ENCODE measurements at places on chromosomes 2 and 18.

DNA sequence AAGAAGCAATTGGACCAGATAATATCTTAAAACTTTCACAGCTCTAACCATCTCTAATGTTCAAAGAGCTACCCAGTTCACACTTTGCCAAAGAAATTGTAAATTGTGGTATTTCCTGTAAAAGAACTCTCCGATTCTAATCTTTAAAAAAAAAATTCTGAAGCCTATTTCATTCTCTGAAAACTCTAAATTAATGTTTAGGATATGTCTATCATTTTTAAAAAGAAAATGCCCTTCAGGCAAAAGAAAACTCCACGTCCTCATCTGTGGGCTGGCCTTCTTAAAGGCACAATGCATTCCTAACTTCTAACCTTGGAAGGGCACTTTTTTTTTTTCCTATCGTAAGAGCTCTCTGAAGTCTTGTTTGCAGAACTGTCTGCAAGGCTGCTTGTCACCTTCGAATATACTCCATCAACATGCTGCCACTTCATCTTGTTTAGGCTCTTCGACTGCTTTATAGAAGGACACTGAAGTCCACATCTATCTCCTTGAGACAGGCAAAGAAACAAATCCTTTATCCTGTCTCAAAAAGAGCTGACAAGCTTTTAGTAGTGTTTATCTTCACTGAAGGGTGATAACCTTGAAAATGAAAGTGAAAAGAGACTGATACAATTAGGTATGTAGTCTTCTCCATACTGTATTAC, 124.3 kb upstream of the SLC39A10 start:
- no peak for DNase-seq

DNA sequence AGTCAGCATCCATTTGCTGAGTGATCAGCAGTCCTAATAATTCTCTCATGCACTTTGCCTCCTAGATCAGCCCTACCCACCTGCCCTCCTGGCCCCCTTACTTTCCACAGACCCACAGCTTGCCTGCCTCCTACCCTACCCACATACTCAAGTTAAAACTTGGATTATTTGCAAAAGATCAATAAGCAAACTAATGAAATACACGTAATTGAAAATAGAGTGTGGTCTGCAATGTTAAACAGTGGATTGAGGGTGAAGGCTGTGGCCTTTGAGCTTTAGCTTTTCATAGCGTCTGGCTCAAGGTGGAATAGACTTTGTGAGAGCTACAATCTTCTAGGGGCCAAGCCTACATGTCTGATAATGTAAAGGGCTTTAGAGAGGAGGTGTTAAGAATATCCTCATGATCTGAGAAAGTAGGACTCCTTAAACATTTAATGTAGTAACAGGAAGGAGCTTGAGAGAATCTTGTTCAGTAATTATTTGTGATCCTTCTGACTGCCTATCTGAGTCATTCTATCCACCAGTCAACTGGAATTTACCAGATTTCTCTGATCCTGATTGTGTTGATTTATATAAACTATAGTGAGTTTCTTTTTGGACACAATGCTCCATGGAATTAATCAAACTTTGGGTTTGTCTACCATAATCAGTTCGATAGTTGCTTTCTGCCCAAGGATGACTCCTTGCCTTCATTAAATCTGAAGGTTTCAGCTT, 310.0 kb downstream of the HRH4 start:
- no peak for DNase-seq

- no peak for DNase-seq
Observed at GRCh38 chr18:64419156-64419555, 270.3 kb upstream of the LINC00305 start.

DNA sequence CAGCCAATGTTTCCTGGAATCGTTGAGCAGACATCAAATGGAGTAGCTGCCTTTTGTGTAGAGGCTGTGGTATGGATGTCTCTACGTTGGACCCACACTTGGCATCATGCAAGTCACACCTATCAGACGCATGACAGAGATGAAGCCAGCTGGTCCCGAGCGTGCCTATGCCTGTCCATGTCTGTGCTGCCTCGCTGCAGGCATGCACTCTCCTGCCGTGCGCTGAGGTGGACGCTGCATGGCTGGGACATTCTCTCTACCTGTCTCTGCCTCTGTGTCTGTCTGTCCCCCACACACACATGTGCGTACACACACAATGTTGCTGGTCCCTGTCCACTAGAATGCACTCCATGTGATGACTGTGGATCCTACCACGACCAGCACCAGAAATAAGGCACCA, 514.2 kb upstream of the MYT1L start:
- DNase-seq = no peak

DNA sequence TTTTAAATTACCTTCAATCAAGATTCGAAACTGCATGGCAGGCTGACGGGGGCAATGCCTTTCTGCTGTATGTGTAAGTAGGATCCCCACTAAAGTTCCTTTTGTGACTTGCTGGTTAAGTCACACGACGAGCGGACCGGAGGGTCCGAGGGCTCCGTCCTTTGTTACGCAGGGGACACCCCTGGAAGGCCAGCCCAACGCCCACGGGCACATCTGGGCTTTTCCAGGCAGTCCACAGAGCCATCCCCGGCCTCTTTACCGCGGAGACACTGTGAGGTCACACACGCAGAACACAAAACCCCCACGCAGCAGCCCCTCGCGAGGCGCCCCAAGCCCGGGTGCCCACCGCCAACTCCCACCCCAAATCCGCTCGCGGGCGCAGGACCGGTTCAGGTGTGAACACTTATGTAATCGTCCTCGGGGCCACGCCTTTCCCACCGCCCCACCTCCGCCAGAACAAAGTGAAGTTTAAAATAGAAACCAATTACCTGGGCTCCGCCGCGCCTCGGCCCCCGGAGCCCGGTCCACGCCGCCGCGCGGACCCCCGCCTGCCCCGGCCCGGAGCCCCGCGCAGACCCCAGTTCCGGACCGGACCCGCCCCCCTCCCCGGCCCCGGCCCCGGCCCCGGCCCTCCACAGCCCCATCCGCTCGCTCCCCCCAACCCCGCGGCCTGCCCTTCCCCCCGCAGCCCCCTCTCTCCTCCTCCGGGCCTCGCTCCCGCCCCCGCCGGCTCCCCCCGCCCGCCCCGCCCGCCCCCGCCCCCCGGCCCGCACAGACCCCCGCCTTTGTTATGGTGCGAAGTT, 4.2 kb downstream of the ZNF516 start:
- DNase-seq = no peak

Data from NCI-H187 treated with DMSO at 0.1 percent for 48 hours (cell line).